NCI-H2171 treated with DMSO at 0.1 percent for 48 hours (cell line): ENCODE measurements at places on chromosomes 12 and 14.

DNA sequence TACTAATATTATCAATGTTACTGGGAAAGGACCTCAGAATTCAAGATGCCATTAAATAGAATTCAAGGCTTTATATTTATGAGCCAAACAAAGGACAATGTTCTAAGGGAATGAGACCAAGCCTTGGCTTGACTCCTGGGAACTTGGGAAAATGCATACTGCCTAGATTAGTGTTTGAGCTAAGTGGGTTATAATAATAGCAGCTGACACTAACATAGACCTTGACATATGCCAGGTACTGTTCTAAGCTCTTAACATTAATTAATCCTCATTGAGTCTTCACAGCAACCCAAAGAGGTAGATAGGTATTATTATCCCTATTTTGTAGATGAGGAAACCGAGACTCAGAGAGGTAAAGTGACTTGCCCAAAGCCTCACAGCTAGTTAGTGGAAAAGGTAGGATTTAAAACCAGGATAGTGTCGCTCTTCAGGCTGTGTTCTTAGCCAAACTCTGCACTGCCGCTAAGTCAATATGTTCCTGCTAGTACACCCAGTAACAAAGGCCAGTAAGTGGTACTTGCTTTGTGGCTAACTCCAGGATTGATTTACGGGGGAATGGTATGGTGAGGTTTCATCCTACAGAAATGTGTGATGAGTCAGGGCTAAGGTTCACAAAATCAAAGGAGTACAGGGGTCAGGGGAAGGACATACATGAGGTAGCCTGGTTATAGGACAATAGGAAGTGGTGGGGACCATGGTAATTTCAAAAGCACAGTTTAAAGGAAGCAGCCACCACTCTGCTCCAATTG lies 35.8 kb upstream of the PRKAB1 start:
- DNase-seq: no peak

DNA sequence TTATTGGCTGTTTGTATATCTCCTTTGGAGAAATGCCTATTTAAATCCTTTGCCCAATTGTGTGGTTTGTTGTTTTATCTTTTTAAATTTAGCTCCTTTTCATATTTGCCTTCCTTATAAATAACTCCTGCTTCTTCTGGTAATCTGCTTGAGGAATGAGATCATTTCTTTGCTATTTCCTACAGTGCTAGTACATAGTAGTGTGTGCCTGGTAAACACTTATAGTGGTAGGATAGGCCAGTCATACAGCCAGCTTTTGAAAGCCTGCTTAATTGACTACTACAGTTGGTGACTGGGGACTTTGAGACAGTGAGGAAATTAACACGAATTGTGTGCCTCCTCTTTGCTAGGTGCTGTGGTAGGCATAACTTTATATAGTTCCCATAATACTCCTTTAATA lies 68.7 kb downstream of the BORCS5 start:
- no peak for DNase-seq

DNA sequence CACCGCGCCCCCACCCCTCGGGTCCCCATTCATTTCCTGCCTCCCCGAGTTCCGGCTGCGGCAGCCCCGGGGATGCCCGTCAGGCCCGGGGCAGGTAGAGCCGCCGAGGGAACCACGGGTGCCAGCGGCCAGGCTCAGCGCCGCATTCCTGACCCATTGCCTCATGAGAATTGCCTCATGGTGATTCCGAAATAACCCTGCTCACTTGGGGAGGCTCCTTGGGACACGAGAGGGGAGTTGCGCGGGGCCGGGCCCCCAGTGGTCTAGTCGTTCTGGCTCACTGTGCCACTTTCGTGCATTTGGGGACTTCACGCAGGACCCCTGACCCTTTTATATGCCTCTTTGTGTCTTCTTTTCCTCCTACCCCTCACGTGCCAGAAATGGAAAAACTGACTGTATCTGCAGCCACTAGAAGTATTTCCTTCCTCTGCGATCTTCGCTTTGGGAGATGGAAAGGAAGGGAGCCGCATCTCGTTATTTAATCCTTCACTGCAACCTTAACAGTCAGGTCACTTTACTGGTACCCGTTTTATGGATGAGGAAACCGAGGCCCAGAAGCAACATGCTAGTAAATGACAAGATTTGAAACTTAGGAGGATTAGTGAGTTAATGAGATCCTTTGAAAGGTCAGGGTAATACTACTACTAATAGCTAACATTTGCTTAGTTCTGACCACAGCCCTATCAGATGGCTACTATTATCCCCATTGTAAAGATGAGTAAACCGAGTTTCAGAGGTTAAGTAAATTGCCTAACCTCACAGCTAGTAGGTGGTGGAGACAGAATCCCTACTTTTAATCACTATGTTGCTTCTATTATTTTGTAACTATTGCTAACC lies 768 bp downstream of the PTPN11 start:
- no peak for DNase-seq

GRCh38 chr12:51752234-51752889 lies 96.2 kb downstream of the FIGNL2 start:
- no peak for DNase-seq

DNA sequence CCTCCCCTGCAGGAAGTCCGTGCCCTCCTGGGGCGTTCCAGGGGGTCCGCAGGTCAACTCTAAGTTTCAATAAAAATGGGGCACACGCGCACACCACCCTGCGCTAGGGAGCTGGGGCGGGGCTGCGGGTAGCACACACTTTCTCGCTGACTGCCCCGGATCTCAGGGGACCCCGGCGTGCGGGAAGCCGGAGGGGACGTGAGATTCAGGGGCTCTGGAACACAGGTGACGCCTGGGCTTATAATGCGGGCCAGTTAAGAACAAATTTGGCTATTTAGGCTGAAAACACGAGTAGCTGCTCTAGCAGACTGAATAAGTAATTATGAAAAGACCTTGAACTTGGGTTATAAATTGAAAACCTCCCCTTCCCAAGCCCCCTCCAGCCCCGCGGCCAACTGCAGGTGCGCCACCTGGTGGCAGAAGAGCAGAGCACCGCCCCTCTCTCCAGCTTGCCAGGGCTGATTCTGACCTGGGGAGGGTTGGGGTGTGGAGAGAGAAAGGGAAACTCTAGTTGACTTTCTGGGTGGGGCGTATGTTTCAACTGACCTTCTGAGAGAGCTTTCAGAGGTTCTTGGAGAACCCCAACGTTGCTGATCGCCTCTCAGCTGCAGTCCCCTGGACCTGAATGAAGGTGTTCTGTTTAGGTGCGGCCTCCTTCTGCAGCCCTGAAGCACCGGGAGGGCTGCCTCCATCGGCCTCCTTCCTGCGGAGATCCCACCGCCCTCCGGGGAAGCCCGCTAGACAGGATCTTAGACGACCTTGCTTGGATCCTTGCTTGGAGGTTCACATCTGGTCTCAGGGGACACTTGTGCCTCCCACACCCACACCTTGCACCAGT lies 118.4 kb upstream of the EVL start:
- peak; percentile 70 for DNase-seq

DNA sequence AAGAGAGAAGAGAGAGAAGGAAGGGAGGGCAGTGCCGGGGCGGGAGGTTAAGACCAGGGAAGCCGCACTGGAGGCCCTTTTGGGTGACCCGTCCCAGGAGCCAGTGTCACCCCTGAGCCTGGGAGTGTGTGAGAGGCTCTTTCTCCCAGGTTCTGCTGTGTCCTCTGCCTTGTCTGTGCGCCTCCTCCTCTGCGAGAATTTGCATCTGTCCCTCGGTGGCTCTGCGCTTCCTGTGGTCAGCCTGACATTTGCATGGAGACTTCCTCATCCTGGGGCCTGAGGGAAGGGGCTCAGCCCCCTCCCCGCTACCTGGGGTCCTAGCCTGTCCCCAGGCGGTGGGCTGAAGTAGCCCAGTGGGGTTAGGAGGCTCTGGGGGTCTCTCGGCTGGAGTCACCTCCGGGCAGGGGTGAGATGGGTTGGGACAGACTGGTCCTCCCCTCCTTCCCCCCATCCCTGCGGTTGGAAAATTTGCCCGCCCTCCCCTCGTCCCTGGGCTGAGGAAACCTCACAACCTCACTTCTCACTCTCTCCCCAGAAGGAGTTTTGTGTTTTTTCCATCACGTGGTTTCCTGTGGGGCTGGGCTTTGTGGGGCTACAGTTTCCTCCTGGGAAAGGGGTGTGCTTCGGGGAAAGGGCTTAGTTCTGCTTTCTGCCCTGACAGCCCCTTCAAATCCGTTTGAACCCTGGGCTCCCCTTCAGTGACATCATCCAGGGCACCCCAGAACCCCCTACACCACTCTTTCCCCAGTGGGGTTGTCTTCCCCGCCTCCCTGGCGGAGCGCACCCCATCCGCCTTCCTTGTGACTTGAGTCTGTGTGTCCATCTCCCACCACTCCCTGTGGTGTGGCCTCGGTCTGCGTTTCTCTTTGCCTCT lies 2.5 kb downstream of the PTPN6 start:
- DNase-seq: no peak

- no peak for DNase-seq
Measured at GRCh38 chr12:40198601-40199000, 26.2 kb upstream of the LRRK2 start.

DNA sequence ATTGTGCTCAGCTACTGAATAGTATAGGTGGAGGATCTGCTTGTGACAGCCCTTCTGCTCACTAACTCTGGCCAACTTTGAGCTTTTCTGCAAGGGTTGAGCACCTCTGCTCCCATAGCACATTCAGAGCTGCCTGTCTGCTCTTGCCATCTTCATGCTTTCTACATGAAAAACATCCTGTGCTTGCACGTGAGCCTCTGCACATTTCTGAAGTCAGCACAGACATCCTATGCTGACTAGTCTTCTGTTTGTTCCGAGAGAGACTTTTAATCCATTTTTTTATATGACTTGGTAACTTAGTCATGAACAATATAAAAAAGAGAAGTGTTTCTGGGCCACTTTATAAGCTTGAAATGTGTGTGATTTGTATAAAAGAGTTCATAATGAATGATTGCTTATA lies 969.3 kb downstream of the TMTC2 start:
- DNase-seq: no peak

- DNase-seq: no peak
Measured at GRCh38 chr12:3629057-3629830, 123.7 kb downstream of the CRACR2A start.

DNA sequence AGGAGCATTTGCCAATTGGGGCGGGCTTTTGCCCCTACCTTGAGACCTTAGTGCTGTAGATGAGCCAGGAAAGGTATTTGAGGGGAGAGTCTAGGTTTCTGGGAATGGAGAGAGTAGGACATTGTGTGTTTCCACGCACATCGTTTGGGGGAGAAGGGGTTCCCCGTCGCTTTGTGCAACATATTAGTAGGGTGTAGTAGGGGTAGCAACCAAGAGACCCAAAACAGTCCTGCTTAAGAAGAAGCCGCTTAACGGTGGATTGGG lies 694 bp upstream of the PTGES3 start:
- DNase-seq: no peak

DNA sequence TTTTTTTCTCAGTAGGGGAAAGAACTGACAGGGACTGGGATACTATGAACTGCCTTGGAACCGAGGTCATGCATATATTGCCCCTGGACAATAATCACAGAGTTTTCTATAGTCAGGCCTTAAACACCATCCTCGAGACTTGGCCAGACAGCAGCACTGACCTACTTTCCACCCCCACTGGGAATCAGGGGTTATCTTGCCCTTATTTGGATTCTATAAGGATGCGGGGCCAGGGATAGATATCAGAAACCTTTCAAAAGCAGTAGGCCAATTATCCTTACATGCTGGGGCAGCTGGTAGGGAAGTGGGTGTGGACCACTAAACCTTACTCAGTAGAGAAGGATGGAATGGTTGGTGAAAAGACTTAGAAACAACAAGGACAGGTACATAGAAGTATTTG lies 2.0 kb downstream of the ZNF219 start:
- peak; percentile 57 for DNase-seq

GRCh38 chr12:63822352-63822751 lies 22.1 kb upstream of the SRGAP1 start:
- no peak for DNase-seq

DNA sequence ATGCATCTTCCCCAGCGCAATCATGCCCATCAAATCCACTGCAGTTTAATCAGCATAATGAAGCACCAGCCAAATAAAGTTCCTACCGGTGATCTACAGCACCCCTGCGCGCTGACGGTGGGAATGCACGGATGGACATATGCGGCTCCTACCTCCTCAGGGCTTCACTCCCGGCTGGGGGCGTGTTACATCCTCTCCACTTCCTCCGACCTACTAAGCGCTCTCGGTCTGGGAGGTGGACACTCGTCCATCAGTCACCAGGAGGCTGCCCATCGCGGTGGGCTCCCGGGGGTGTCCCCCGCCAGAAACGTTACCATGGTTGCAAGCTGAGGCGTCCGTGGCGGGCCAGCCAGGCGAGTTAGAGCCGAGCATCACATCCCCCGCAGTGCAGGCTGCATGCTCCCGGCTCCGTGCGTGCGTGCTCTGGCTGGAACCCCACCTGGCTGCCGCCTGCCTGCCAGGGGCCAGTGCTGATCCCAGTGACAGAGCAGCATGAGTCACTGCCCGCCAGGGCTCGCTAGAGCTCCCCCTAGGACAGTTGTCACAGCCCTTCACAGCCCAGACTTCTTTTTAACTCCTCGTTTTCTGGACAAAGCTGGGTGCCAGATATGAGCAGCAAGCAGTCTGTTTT lies 73.0 kb downstream of the CIT start:
- peak; percentile 71 for DNase-seq

GRCh38 chr12:66594688-66595087 lies 84.2 kb downstream of the GRIP1 start:
- DNase-seq: no peak
